Calu3 (cell line): ENCODE measurements at places on chromosomes 16 and 17.

DNA sequence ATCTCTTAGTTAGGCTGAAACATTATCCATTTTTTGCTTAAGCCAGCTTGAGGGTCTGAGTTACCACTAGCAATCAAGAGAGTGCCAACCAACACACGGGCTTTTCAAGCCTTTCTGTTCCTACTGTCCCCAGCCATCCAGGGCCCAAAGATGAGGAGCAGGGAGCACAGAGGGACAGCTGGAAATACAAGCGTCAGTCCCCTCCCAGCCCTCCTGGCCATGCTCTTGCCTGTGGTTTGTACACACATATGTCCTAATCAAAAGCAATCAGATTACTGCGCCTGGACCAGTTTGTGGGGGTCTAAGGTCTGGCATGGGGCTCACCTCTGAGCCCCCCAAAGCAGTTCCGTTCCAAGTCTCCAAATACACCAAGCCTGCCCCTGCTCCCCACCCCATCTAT lies 3.5 kb downstream of the CORO7 start:
- H3K4me1 ChIP-seq: peaks cover 15% of the 10 kb centered on the region
- H3K27me3 ChIP-seq: no peaks in the 10 kb centered on the region
- no peak overlapping the region for H3K27ac ChIP-seq
- peaks cover 38% of the 10 kb centered on the region for H3K36me3 ChIP-seq
- H3K4me3 ChIP-seq: no peak overlapping the region

DNA sequence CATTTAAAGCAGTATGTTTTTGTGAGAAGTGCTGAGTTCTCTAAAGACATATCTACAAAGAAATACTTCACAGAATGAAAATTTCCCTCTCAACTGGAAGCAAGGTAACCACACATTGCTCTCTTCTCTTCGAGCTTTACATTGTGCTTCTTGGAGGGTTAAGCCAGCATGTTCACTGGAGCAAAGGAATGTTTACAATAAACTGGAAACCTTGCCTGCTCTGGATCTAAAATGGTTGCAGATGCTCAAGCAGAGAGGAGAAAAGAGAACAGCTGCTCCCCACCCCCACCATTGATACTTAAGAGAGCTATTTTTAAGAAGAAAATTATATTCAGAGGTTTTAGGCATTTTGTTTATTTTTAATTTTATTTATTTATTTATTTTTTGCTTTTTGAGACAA lies 213.1 kb downstream of the CEP112 start:
- H3K27me3 ChIP-seq: peaks cover 2% of the 10 kb centered on the region
- no peak overlapping the region for H3K27ac ChIP-seq
- H3K4me3 ChIP-seq: no peak overlapping the region
- no peaks in the 10 kb centered on the region for H3K36me3 ChIP-seq
- no peak for DNase-seq

GRCh38 chr16:79912592-79913310 lies 312.2 kb upstream of the MAF start:
- H3K27me3 ChIP-seq: no peaks in the 10 kb centered on the region
- no peak overlapping the region for H3K27ac ChIP-seq
- DNase-seq: no peak
- no peak overlapping the region for H3K4me3 ChIP-seq
- no peaks in the 10 kb centered on the region for H3K36me3 ChIP-seq

- peaks cover 13% of the 10 kb centered on the region for H3K27me3 ChIP-seq
- no peak overlapping the region for H3K27ac ChIP-seq
- H3K4me1 ChIP-seq: no peaks in the 10 kb centered on the region
- no peak overlapping the region for H3K4me3 ChIP-seq
Observed at GRCh38 chr16:12749076-12749475, 54.6 kb downstream of the CPPED1 start.

DNA sequence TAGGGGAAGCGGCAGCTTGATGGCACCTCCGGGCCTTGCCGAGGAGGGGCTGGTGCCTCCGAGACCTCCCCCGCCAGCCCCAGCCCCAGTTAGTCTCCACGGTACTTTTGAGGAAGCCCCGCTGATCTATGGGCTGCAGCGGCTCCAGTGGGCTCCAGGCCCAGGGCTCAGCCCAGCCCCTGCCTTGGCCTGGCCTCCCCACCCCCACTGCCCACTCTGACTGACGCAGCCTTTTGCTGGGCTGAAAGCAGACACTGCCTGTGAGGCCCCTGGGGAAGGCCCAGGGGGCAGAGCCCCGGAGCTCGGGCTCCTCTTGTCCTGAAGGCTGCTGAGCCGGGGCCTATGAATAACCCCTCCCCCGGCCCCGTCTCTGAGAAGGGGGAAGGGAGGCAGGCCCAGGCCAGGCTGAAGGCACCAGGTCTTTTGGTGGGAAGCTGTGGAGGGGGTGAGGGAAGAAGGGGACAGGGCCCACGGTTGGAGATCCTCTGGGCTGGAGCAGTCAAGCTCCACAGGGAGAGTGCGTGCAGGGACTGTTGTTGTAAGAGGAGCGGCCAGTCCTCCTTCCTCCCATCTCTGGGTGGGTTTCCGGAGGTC lies 7.5 kb upstream of the SMTNL2 start:
- DNase-seq: no peak
- H3K27me3 ChIP-seq: peaks cover 40% of the 10 kb centered on the region
- H3K27ac ChIP-seq: no peak overlapping the region
- peaks cover 5% of the 10 kb centered on the region for H3K36me3 ChIP-seq

- peak within 1 kb of the TSS; percentile 64 for H3K4me3 ChIP-seq
- peaks cover 35% of the 10 kb centered on the region for H3K27me3 ChIP-seq
- H3K4me1 ChIP-seq: no peaks in the 10 kb centered on the region
- peaks cover 7% of the 10 kb centered on the region for H3K36me3 ChIP-seq
- H3K27ac ChIP-seq: no peak within 1 kb of the TSS
Observed at GRCh38 chr17:55264645-55265298, at the start of gene HLF. HLF (plus strand) TSS chr17:55264960; CDS start chr17:55265485, 525 bp downstream.

DNA sequence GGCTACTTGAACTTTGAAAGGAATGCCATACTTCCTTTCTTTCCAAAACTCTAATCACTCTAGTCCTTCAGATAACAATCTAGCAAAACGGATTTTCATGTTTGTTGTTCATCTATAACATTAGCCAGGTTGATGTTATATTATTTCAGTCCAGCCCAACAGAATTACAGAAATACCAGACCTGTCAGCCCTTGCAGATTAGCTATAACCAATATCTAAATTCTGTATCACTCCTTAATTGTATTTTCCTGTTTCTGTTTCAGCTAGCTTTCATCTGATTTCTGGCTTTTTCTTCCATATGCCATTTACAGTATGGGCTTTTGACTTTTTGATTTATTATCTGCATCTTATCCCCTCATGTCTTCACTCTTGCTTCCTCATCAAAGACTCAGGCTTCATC lies 479.8 kb upstream of the CDH8 start:
- no peaks in the 10 kb centered on the region for H3K27me3 ChIP-seq
- no peak for DNase-seq
- no peaks in the 10 kb centered on the region for H3K36me3 ChIP-seq
- no peaks in the 10 kb centered on the region for H3K4me1 ChIP-seq
- no peak overlapping the region for H3K4me3 ChIP-seq

DNA sequence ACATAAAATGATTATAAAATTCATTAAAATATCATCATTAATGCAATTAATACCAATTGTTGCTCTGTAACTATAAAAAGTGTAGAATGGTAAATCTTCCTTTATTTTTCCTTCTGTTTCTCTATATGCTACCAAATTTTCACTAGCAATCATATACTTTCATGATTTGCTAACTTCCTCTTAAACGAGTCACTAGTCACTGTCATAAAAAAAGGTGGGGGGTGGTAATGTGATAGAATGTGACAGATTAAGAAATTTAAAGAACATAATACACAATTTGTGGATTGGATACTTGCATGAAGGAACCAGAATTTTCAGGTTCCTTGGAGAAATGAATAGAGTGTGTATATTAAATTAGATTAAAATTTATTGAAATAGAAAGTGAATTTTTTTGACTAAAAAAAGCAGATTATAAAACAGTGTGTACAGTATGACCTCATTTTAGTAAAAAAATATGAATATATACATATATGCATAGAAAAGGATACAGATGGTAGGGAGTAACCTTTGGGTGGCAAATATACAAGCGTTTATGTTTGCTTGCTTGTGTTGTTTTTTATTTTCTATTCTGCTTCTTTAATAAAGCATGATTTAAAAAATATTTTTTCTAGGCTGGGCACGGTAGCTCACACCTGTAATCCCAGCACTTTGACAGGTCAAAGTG lies 56.7 kb upstream of the C17orf78 start:
- H3K27ac ChIP-seq: no peak overlapping the region
- H3K36me3 ChIP-seq: peaks cover 36% of the 10 kb centered on the region
- H3K4me1 ChIP-seq: no peaks in the 10 kb centered on the region

- H3K4me3 ChIP-seq: no peak overlapping the region
- H3K27ac ChIP-seq: no peak overlapping the region
- H3K36me3 ChIP-seq: peaks cover 20% of the 10 kb centered on the region
- H3K4me1 ChIP-seq: no peaks in the 10 kb centered on the region
Observed at GRCh38 chr17:8472663-8473062, 37.0 kb downstream of the NDEL1 start.

GRCh38 chr17:181245-182049 lies at the start of gene DOC2B:
DOC2B (minus strand) TSS chr17:181650; CDS start chr17:181479, 171 bp downstream.
- H3K36me3 ChIP-seq: no peaks in the 10 kb centered on the region
- no peaks in the 10 kb centered on the region for H3K4me1 ChIP-seq
- peak; percentile 28 for DNase-seq
- H3K27ac ChIP-seq: no peak within 1 kb of the TSS

DNA sequence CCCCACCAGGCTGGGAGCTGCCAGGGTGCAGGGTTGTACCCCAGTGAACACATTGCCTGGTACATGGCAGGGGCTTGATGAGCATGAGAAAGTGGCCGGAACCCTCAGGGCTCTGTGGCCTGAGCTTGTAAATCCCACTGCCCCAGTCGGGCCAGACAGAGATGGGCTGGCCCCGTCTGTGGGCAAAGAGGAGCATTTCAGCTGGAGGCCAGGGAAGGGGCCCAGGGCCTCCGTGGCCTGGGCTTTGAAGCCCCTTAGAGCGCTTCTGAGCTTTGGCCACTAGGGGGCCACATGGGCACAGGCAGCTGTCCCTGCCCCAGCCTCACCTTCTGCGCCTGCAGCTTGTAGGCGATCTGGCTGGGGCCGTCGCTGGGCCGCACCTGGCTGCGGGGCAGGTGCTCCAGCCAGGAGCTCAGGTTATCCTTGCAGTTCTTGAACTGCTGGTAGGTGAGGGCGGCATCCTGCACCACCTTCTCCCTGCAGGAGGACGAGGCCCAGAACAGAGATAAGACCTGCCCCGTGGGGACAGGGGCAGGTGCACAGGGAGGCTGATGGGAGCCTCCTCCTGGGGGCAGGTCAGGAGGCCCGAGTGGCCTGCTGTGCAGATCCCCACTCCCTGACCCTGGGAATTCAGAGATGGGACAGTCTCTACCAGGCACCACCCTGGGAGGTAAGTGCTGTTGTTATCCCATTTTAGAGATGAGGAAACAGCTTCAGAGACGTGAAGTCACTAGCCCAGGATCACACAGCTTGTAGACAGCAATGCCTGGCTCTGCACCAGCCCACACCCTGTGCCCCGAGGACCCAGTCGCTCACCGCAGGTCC lies 12.8 kb downstream of the EVPL start:
- H3K4me1 ChIP-seq: no peaks in the 10 kb centered on the region
- peaks cover 58% of the 10 kb centered on the region for H3K36me3 ChIP-seq
- no peak overlapping the region for H3K4me3 ChIP-seq
- peak; percentile 82 for DNase-seq

DNA sequence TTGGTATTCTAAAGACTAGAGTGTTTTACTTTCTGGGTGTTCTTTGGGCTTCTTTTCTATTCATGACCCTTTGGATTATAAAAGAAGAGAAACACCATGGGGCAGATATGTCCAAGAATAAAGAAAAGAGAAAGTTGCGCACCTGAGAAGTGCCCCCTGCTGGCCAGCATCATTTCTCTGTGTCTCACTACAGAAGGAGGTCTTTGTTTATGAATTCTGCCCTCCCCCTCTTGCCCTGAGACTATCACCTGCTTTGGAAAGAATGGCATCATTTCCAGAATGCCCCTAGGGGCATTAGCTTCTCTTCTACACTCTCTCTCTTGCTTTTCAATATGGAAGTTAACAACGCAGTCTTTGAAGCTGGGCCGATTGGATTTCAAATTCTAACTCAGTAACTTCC lies 45.0 kb downstream of the CDH13 start:
- DNase-seq: no peak
- no peaks in the 10 kb centered on the region for H3K36me3 ChIP-seq
- peaks cover 23% of the 10 kb centered on the region for H3K27me3 ChIP-seq
- H3K27ac ChIP-seq: no peak overlapping the region

- peak overlapping the region; percentile 91 for H3K4me3 ChIP-seq
- peaks cover 63% of the 10 kb centered on the region for H3K36me3 ChIP-seq
- DNase-seq: no peak
- peaks cover 64% of the 10 kb centered on the region for H3K27me3 ChIP-seq
- peaks cover 67% of the 10 kb centered on the region for H3K4me1 ChIP-seq
Observed at GRCh38 chr17:8122422-8122923, 1.4 kb downstream of the HES7 start.

DNA sequence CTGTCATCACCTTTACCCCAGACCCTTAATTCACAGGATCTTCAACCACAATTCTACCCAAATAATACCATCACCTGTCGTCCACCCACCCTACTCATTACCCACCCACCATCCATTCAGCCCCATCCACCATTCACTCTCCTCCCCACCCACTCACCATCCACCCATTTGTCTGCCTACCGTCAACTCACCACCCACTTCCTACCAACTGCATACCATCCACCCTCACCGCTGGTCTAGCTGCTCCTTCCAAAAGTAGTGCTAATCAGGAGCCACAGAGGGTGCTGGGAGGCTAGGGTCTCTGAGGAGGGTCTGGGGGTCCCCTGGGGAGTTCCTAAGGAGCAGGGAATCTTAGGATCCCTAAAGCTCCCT lies 12.0 kb upstream of the IGFBP4 start:
- H3K36me3 ChIP-seq: no peaks in the 10 kb centered on the region
- DNase-seq: no peak
- H3K4me1 ChIP-seq: no peaks in the 10 kb centered on the region
- H3K27ac ChIP-seq: no peak overlapping the region
- peaks cover 55% of the 10 kb centered on the region for H3K27me3 ChIP-seq

GRCh38 chr17:74252211-74252610 lies 21.8 kb upstream of the DNAI2 start:
- no peak for DNase-seq
- H3K36me3 ChIP-seq: no peaks in the 10 kb centered on the region
- H3K27ac ChIP-seq: no peak overlapping the region
- H3K27me3 ChIP-seq: peaks cover 67% of the 10 kb centered on the region

DNA sequence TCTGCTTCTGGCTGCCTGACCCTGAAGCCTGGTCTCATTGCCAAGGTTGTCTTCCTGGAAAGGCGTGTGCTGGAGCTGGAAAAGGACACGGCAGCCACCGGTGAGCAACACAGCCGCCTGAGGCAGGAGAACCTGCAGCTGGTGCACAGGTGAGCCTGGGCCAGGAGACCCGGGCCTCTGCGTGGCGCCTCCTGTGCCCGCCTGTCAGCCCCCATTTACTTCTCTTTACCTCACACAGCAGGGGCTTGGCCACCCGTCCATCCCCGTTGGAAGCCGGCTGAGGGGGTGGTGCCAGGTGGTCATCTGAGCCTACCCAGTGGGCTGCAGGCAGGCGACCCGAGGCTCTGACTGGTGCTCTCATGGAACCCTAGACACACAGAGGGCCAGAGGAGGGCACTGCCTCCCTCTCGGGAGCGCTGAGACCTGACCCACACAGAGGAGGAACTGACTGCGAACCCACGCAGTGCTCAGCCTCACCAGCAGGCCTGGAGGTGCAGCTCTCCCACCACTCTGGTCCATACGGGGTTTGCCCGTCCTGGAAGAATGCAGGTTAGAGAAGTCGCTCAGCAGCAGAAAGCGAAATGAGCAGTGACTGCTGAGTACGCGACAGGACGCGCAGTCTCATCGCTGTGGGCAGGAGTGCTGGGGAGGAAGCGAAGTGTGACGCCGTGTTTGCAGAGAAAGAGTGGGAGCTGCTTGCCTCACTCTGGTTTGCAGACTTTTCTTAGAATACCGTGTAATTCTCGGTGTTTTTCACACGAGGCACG lies 21.9 kb upstream of the CAPN15 start:
- no peaks in the 10 kb centered on the region for H3K36me3 ChIP-seq
- no peak overlapping the region for H3K27ac ChIP-seq
- H3K4me3 ChIP-seq: no peak overlapping the region
- DNase-seq: no peak
- H3K4me1 ChIP-seq: peaks cover 9% of the 10 kb centered on the region
